Hypothalamus (tissue), 51 donors: ENCODE measurements at places on chromosomes 11 and 22.
A peak's percentile ranks its signal among the peaks of the same experiment; 100 is the strongest.

- peak; percentile 39 for DNase-seq
Observed at GRCh38 chr22:46084943-46085827, 65.1 kb upstream of the PPARA start.

GRCh38 chr11:114362326-114362725 lies 38.0 kb downstream of the C11orf71 start:
- DNase-seq, result no peak

DNA sequence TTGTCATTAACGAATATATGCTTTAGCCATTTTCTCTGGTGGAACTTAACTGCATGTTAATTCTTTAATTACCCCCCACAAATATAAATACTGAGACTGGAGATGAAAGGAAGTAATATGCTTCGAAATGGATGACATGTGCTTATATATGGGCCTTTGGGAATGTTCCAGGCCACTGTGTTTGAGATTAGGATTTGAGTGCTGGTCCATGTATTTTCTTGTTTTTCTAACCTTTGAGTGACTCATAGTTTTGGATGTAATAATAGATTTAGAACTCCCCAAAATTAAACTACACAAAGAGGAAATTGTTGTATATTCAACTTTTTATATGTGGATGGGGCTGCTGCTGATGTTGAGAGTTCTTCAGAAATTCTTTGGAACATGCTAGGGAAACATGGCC lies 54.2 kb downstream of the EXT2 start:
- no peak for DNase-seq

GRCh38 chr11:35683728-35684339 lies 21.3 kb downstream of the TRIM44 start:
- no peak for DNase-seq

GRCh38 chr22:27452922-27453321 lies 348.6 kb downstream of the MN1 start:
- DNase-seq, result no peak

DNA sequence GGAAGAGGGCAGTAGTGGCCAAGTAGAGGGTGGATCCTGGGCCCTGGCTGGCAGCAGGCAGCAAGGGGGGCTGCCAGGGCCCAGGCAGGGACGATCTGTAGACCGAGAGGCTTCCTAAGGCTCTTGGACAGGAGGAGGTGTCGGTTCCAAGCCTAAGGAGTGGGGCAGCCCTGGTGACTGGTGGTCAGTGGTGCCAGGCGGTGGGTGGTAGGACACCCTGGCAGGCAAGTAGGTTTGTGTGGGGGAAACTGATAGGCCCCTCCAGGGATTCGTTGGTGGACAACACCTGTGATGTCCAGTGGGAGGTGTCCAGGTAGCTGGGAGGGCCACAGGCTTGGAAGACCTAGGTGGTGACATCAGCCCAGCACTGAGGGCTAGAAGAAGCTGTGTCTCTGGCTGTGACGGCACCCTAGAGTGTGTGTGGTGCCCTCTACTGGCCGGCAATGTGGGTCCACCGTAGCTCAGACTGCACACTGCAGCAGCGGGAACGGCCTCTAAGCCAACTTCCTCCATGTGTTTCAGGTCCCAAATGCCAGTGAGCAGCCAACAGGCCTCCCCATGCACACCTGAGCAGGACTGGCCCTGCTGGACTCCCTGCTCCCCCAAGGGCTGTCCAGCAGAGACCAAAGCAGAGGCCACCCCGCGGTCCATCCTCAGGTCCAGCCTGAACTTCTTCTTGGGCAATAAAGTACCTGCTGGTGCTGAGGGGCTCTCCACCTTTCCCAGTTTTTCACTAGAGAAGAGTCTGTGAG lies 9.4 kb upstream of the SAMM50 start:
- no peak for DNase-seq

- DNase-seq, result no peak
Observed at GRCh38 chr11:65212226-65212801, 30.6 kb downstream of the CAPN1 start.

- DNase-seq, result no peak
Observed at GRCh38 chr11:70671611-70672010, 273.3 kb downstream of the CTTN start.

DNA sequence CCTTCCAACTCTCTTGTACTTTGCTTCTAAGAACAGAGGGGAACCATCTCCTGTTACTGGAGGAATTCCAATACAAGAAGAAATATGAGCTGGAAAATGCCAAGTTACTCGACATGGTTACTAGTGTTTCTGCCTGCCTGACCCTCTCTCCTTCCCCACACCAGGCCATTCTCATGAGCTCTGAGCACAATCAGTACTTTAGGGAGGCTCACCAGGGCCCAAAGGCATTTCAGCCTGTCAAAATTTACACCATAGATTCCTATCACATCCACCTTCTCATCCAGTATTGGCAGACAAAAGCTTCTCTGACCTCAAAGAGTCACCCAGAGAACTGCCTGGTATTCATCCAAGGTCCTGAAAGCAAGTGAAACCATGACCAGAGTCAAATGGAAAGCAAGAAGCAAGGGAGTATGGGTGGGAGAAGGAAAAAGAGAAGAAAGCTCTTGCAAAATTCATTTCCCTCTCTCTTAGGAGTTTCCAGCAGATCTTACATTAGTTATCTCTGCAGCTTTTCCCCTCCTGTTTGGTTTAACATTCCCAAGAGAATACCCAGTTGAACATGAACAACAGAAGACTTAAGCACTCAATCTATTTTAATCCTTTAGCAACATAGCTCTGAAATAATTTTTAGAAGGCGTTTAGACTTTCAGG lies 58.7 kb upstream of the NCAM1 start:
- DNase-seq, result no peak

DNA sequence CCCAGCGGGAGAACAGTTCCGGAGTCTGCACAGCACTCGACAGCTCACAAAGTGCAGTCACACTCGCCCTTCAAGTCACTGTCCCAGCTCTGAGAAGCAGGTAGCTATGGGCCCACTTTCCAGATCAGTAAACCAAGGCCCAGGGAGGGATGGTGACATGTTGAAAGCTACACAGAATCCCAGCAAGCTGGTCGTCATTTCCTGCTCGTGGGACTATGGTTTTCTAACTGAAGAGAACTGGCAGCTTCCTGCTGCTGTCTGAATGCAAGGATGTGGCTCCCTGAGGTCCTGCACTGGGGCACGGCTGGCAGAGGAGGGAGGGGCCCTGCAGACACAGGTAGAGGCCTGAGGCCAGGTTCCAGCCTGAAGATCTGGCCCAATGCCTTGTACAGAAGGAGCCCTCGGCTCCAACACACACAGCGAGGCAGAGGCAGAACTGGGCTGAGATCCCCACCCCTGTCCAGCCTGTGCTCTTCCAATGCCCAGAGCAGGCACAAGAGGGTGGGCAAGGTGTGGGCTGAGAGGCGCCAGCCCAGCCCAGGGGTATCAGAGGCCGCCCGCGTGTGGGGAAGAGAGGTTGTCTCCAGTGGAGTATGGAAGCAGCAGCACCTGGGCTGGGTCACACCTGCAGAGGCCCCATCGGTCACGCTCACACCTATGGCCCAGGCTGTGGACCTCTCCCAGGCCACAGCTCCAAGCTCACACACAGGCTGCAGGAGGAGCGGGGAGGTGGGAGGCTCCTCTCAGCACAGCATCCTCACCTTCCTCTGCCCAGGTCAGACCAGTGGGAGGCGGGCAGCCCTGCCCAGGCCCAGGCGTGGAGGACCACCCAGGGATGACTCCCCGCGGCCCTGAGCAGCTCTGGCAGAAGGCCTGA lies 119.2 kb downstream of the PHF21B start:
- DNase-seq, result no peak

DNA sequence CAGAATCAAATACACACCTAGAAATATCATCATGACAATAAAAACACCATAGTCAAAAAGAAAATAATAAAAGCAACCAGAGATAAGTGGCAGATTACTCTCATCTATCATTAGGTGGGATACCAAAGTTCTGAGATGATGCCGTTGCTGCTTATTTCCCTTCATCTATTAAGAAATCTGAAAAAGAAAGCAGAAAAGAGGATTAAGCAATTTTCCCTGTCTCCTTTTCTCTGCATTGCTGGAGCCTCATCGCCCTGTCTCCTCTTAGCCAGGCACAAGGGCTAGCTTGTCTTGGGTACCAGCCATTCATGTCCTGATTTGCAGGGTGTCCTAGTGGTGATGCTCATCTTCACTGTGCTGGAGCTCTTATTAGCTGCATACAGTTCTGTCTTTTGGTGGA lies 3.9 kb upstream of the MS4A14 start:
- DNase-seq, result no peak

DNA sequence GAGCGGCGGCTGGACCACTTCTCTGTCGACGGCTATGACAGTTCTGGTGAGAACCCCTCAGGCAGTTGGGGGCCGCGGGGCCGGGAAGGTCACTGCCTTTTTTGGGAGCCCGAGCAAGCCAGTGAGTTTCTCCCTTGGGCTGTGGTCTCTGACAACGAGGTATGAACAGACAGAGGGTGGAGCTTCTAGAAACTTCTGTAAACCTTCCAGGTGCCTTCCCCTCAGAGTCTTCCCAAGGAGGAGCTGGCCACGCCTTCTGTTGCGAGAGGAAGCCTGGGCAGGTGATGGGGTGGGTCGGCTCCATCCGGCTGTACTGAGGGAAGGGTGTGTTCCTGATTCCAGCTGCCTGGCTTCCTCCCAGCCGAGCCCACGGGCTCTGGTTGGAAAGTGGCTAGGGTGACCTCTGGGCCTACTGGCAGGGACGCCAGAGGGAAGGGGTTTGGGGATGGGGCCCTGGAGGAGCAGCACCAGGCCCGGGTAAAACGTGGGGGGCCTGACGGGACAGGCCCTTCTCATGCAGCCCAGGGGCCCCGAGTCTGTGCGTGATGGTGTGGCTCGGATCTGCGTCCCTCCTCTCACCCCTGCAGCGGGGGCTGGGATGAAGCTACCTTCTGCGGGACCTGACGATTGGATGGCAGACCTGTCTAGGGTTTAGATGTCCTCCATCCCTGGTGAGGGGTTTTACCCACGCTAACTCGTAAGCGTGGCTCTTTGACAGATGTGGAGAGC lies 110.8 kb downstream of the KCNQ1OT1 start:
- DNase-seq, result no peak

- DNase-seq, result no peak
Observed at GRCh38 chr11:5684036-5684645, 733 bp downstream of the TRIM5 start.

DNA sequence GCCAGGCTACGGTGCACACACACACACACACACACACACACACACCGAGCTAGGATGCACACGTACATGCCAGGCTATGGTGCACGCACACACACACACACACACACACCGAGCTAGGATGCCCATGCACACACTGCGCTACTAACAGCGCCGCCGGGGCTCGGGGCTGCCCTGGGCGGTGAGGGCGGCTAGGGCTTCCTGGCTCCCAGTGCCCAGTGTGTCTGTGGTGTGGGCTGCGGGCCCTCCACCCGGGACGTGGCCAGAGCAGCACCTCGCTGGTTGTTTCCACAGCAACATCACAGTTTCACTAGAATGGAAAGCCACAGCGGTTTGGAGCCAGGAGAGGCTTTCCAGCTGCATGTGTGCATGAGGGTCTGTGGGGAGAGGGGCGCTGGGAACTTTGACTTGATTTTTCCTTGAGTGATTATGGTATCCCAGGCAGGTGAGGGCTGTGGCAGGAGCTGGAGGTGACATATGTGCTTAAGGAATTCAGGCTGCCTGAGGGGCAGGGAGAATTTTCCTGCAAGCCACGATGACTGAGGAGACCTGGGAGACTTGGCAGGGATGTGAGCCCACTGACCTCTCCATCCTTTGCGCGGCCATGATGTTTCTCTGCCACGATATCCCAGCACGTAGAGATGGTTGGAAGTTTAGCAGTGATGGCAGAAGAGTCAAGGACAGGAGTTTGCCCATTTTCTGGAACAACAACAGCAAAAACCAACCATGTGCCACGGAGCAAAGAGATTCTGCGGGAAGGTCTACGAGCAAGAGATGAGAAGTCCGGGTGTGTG lies 195.9 kb downstream of the SNX19 start:
- no peak for DNase-seq

- no peak for DNase-seq
Observed at GRCh38 chr11:393219-394033, 583 bp upstream of the PKP3 start.

DNA sequence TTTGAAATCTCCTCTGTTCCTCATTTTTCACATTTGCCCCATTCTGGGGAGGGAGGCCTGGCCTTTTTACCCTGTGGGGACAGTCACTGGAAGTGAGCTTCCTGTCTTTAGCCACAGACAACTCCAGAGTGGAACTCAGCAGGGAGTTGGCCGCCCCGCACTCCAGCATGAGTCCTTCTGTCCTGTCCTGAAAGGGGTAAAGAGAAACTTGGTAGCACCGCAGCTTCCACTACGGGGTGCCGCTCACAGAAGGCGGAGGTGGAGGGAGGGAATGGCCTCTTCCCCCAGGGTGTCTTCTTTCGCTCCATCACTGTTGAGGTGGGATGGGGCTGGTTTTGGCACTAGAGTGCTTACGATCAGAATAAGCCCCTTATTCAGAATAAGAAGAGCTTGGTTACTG lies 132.2 kb downstream of the ST3GAL4 start:
- no peak for DNase-seq

DNA sequence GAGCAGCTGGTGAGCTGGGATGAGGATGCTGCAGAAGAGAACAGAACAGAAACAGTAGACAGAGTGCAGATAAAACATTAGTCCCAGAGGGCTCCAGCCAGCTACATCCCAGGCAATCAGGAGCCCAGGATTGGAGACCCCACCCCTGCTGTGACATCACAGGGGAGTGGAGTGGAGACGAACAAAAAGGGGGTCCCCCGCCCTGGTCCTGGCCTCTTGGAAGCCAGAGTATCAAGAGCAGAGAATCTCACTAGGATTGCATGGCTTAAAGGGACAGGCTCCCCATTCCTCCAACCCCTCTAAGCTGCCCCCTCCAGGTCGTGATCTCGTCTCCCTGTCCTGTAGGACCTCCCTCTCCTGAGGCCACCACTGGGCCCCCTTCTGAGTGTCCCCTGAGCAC lies at the start of gene P2RX3:
Gene P2RX3 (plus strand): TSS at position 211 of the 400 bp plus-strand sequence. CDS start 199 bp downstream, outside the sequence.
- DNase-seq, result no peak
